GM18507 (cell line): ENCODE measurements at places on chromosomes 4 and X.

DNA sequence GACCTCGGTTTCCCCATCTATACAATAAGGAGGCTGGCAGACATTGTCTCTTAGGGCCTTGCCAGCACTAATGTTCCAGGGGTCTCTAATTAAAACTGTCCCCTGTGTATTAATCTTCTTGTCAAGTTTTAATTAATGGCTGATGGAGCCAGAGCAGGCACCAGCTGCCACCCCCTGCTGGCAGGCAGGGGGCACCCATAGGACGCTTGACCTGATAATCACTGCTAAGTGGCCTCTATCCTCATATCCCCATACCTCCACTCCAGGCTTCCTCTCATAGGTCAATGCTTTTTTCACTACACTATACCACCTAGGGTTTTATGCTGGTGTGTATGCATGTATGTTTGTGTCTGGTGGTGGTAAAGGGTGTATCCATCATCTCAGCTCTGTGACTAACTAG is 89.4 kb downstream of the EFNB1 start:
- DNase-seq = no peak

DNA sequence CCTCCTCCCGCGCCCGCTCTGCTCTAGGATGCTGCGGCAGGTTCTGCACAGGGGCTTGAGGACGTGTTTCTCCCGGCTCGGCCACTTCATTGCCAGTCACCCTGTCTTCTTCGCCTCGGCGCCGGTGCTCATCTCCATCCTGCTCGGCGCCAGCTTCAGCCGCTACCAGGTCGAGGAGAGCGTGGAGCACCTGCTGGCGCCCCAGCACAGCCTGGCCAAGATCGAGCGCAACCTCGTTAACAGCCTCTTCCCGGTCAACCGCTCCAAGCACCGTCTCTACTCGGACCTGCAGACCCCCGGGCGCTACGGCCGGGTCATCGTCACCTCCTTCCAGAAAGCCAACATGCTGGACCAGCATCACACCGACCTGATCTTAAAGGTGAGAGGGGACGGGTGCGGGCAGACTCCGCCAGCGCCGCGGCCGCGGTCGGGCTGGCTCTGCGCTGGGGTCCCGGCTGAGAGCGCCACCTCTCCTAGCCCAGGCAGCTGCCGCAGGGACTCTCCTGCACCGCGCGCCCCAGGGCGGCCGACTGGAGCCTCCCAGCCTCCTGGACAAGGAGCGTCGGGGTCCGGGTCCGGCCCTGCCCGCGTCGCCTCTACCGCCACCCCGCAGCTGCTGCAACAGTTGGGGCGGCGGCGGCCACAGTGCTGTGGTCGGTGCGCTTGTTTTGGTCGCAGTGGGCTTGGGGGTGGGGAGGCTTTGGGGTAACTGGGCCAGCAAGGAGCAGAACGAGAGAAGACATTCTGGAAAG is at the start of gene PTCHD1:
PTCHD1 (plus strand) TSS at position 2 of the 752 bp plus-strand sequence; CDS start at position 29, 27 bp downstream.
- no peak for DNase-seq

GRCh38 chr4:88318751-88319350 is 34.5 kb upstream of the PPM1K start:
- DNase-seq = no peak

DNA sequence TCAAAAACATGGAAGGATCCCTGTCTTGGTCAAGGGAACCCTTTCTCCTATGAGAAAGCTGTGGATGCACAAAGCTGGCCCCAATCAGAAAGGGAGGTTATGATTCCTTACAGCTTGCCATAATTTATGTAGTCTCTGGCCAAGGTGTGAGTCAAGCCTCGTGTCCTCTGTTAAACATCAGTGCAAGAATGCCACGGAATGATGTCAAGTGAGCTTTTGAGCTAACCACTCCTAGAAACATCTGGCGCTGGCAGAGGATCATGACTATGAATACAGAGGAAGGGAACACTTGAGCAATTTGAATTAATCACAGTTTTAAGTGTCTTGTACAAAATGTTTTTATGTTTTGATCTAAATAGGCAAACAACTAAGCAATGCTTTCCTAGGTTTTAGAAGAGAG is 51.5 kb upstream of the RAP2C start:
- DNase-seq = no peak
